ENCODE measurements at places on chromosomes 6 and 20. TPM values are rescaled to one million over a fixed set of nuclear protein-coding genes. Genes with fewer than 3 reads are reported as not detected.

FBXO30 gene
- polyA plus RNA-seq = 1.9 TPM

- H3K27ac ChIP-seq = no peak overlapping the region
- H3K4me1 ChIP-seq = no peaks in the 10 kb centered on the region
- no peaks in the 10 kb centered on the region for H3K36me3 ChIP-seq
- H3K4me3 ChIP-seq = no peak overlapping the region
These were observed 36.4 kb upstream of the FAM83B start for GRCh38 chr6:54810147-54810546.

DNA sequence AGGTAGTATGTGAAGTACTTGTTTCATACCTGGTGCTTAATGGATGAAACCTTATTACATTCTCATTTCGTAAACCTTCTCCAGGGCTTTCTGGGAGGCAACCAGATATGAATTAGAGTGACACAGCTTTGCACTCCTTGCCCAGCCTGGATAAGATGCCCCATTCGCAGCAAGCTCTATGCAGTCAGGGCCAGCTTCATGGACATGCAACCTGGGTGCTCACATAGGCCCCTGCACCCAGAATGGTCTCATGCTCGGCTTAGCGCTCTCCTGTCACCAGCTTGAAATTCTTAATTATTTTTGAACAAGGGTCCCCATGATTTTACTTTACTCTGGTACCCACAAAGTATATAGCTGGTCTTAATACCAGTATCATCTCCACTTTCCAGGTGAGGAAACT, 11.3 kb upstream of the PTGIS start:
- H3K4me3 ChIP-seq = no peak overlapping the region
- DNase-seq = no peak
- H3K27ac ChIP-seq = no peak overlapping the region
- no peaks in the 10 kb centered on the region for H3K27me3 ChIP-seq
- H3K36me3 ChIP-seq = no peaks in the 10 kb centered on the region
- H3K4me1 ChIP-seq = peaks cover 36% of the 10 kb centered on the region

EDN3 gene
- polyA plus RNA-seq = 11.8 TPM

DNA sequence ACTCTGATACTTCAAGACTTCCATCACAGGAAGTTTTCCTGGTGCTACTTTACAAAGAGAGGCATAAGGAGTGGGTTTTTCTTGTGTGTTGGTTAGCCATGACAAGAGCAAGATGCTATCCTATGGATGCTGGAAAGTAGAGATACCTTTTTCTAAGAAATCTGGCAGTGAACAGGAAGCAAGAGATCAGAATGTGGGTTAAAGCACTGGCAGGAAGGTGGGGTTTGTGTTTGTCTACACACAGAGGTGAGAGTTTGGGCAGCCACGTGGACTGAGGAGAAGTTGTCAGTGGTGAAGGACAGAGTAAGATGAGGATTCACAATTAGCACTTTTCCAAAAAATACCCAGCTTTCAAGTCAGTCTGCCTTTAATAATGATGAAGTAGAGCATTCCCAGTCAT, 17.9 kb downstream of the SLC2A12 start:
- no peaks in the 10 kb centered on the region for H3K27me3 ChIP-seq
- H3K27ac ChIP-seq = no peak overlapping the region
- no peaks in the 10 kb centered on the region for H3K36me3 ChIP-seq
- peaks cover 10% of the 10 kb centered on the region for H3K4me1 ChIP-seq
- DNase-seq = no peak

DNA sequence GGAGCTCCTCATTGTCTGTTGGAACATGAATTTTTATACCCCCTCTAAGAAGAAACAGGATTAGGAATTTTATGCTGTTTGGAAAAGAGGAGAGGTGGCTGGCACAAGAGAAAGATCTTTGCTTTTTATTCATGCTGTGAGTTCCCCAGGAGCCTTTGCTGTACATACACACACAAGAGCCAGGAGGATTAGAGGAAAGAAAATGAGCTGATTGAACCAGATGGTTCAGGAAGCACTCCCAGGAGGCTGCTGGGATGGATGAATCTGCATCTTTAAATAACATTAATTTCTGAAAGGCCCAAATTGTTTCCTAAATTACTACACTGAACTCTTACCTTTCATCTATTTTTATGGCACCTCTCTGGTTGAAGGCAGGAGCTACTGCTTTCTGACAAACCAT, 20.1 kb upstream of the TCP11 start:
- no peaks in the 10 kb centered on the region for H3K4me1 ChIP-seq
- no peak overlapping the region for H3K4me3 ChIP-seq
- peaks cover 4% of the 10 kb centered on the region for H3K27me3 ChIP-seq
- H3K27ac ChIP-seq = no peak overlapping the region
- no peak for DNase-seq

ACTL10 gene
- polyA plus RNA-seq = 0.89 TPM

DNA sequence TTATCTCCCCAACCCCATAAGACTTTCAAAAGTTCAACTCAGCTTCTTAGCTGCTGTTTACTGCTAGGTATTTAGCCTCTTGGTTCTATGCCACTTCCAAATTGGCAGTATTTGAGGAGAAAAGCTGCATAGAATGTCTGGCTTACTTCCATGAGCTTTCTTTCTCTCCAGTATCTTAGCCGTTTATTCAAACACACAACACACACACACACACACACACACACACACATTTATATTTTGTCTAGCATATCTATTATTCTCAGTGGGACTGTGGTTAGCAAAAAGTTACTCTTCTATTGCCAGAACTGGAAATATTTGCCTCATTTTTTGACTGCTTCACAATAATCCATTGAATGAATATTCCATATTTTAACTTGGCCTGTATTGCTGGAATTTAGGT, 634.2 kb upstream of the IMPG1 start:
- no peak for DNase-seq
- H3K4me3 ChIP-seq = no peak overlapping the region
- no peak overlapping the region for H3K27ac ChIP-seq
- H3K36me3 ChIP-seq = no peaks in the 10 kb centered on the region
- no peaks in the 10 kb centered on the region for H3K4me1 ChIP-seq
- H3K27me3 ChIP-seq = no peaks in the 10 kb centered on the region

GRCh38 chr6:84688141-84688873, 76.1 kb downstream of the TBX18 start:
- no peak for DNase-seq
- no peak overlapping the region for H3K4me3 ChIP-seq
- no peaks in the 10 kb centered on the region for H3K4me1 ChIP-seq
- no peak overlapping the region for H3K27ac ChIP-seq
- no peaks in the 10 kb centered on the region for H3K27me3 ChIP-seq

ZNF165 gene
- 4.1 TPM for polyA plus RNA-seq

Data from small intestine (tissue), 16 donors.